ENCODE measurements at places on chromosomes 2 and 18.
A peak's percentile ranks its signal among the peaks of the same experiment; 100 is the strongest.

GRCh38 chr2:131033786-131034121 is 59.5 kb downstream of the FAM168B start:
- H3K27me3 ChIP-seq, result no peaks in the 10 kb centered on the region
- no peak overlapping the region for H3K27ac ChIP-seq
- H3K4me1 ChIP-seq, result no peaks in the 10 kb centered on the region
- H3K4me3 ChIP-seq, result no peak overlapping the region
- H3K36me3 ChIP-seq, result no peaks in the 10 kb centered on the region

DNA sequence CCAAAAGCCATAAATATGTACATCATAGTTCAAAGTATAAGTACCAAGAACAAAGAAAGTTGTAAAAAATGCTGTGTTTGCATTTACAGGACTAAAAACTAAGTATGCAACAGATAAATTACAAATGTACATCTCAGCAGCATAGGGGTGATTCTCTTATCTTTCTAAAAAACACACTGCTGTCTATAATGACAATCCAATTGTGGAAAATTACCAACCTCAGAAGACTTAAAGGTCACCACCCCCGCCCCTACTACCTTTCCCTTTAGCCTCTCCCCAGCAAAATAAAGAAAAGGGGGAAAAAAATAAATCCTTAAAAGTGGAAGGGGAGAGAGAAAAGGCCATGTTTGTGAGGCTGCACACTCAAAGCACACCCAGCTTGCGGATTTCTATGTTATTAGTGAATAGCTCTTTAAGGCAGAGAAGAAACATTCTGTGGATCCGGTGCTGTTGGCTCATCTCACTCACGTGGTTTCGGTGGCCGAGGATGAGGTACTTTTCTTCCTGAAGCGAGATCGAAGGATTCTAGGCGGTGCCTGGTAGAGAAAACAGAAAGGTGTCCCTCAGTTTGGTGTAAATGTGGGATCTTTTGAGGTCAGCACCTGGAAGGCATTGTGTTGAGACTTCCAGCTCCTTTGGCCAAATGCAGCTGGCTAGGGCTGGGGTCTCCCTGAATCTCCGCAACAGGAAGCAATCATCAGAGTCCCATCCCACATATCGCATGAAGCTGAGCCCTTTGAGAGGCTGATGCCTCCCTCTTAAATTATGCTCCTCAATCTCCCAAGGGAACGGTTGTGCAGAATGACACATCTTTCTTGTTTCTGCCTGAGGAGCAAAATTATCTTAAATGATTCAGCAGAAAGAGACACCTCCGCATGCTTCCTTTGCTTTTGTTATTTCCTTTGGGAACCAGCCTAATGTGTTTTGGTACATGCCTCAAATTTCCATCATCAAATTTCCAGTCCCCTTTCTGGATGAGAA is 17.6 kb downstream of the MRPL35 start:
- no peaks in the 10 kb centered on the region for H3K4me1 ChIP-seq
- H3K36me3 ChIP-seq, result no peaks in the 10 kb centered on the region
- H3K27me3 ChIP-seq, result no peaks in the 10 kb centered on the region
- peak overlapping the region; percentile 0 for H3K4me3 ChIP-seq

GRCh38 chr2:215851082-215851481 is 162.3 kb downstream of the MREG start:
- no peaks in the 10 kb centered on the region for H3K36me3 ChIP-seq
- no peaks in the 10 kb centered on the region for H3K4me1 ChIP-seq
- no peak for DNase-seq
- H3K27me3 ChIP-seq, result no peaks in the 10 kb centered on the region
- no peak overlapping the region for H3K4me3 ChIP-seq
- no peak overlapping the region for H3K27ac ChIP-seq

GRCh38 chr2:127580167-127581049 is 44.9 kb downstream of the MYO7B start:
- H3K4me3 ChIP-seq, result no peak overlapping the region
- no peaks in the 10 kb centered on the region for H3K4me1 ChIP-seq
- H3K27me3 ChIP-seq, result no peaks in the 10 kb centered on the region
- no peaks in the 10 kb centered on the region for H3K36me3 ChIP-seq
- DNase-seq, result no peak
- no peak overlapping the region for H3K27ac ChIP-seq

DNA sequence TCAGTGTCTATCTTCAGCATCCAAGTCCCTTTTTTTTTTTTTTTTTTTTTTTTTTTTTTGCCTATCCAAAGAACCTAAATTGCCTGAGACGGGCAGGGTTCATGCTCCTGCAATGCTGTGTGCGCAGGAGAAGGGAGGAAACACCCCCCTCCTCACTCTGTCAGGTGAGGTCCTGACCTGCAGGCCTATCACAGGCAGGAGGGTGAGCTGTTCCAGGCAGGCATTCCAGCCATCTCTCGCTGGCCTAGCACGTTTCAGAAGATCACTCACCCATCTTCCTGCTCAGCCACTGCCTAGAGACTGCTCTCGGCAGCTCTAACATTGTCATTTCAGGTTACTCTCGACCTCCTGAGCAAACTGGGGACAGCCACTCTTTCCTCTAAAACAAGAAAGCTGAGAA is 48.4 kb upstream of the LAPTM4A start:
- no peaks in the 10 kb centered on the region for H3K4me1 ChIP-seq
- no peaks in the 10 kb centered on the region for H3K27me3 ChIP-seq
- no peak overlapping the region for H3K27ac ChIP-seq
- DNase-seq, result no peak
- H3K4me3 ChIP-seq, result no peak overlapping the region
- H3K36me3 ChIP-seq, result no peaks in the 10 kb centered on the region

GRCh38 chr2:177053038-177053437 is 159.6 kb upstream of the HNRNPA3 start:
- no peak overlapping the region for H3K27ac ChIP-seq
- H3K4me3 ChIP-seq, result no peak overlapping the region
- H3K4me1 ChIP-seq, result no peaks in the 10 kb centered on the region

Data from breast epithelium (tissue), 4 donors.